CD8-positive, alpha-beta memory T cell (primary cell): ENCODE measurements at places on chromosomes 1 and 21. TPM values are rescaled to one million over a fixed set of nuclear protein-coding genes. Genes with fewer than 3 reads are reported as not detected.

GRCh38 chr1:9384751-9385245 is 92.1 kb downstream of the SPSB1 start:
- no peaks in the 10 kb centered on the region for H3K27me3 ChIP-seq
- DNase-seq: no peak

Gene NFIA
- total RNA-seq: 6.1 TPM

GRCh38 chr1:154747740-154748404 is 122.2 kb downstream of the KCNN3 start:
- H3K27me3 ChIP-seq: no peaks in the 10 kb centered on the region
- H3K4me1 ChIP-seq: peaks cover 50% of the 10 kb centered on the region
- no peaks in the 10 kb centered on the region for H3K36me3 ChIP-seq
- H3K27ac ChIP-seq: no peak overlapping the region
- DNase-seq: peak; percentile 59
- H3K4me3 ChIP-seq: no peak overlapping the region

Gene C1QTNF12
- 1.1 TPM for total RNA-seq

DNA sequence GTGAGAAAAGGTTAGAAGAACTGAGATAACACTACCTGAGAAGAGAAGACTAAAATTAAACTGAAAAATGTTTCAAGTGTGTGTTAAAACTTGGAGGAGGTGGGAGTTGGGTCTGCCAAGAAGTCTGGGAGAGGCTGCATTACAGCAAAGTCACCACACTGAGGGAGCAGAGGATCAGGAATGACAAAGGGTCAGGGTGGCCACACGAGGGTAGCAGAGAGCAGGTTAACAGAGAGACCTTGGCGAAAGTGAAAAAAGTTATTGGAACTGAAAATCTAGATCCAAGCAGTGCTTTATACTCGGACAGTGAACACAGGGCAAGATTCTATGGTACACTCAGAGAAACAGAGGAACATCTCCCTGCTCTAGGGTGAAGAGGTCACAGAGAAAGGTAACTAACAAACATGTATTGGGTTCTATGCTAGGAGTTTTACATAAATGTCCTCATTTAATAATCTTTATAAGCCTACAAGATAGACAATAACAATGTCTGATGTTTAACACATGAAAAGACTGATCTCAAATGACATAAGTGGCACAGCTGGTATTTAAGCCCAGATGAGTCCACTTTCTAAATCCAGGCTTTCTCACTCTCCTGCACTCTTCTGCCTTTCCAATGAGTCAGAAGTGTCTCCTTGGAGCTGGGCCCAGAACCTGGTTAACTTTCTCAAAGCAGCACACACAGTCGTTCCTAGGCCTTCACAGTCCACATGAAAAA is 10.3 kb upstream of the CADM3 start:
- DNase-seq: peak; percentile 64
- no peaks in the 10 kb centered on the region for H3K36me3 ChIP-seq
- H3K27me3 ChIP-seq: peaks cover 13% of the 10 kb centered on the region
- H3K4me3 ChIP-seq: no peak overlapping the region
- H3K27ac ChIP-seq: no peak overlapping the region

DNA sequence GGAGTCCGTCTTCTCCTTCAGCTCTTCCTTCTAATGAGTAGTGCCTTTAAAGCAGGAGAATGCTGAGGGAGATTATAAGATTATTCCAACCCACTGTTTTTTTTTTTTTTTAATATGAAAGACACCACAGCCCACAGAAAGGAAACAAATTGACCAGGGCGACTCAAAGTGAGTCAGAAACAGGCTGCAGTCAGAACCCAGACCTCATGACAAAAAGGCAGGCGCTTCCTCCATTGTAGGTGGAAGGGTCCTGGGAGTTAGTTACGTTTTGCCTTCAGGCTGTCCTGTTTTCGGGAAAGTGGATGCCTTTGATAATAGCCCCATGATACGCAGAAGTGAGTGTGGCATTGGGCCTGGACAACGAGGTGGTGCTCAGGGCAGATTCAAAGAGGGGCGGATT is 21.0 kb downstream of the PLXNA2 start:
- DNase-seq: no peak
- H3K27ac ChIP-seq: no peak overlapping the region
- H3K36me3 ChIP-seq: no peaks in the 10 kb centered on the region
- H3K4me3 ChIP-seq: no peak overlapping the region
- peaks cover 7% of the 10 kb centered on the region for H3K4me1 ChIP-seq

DNA sequence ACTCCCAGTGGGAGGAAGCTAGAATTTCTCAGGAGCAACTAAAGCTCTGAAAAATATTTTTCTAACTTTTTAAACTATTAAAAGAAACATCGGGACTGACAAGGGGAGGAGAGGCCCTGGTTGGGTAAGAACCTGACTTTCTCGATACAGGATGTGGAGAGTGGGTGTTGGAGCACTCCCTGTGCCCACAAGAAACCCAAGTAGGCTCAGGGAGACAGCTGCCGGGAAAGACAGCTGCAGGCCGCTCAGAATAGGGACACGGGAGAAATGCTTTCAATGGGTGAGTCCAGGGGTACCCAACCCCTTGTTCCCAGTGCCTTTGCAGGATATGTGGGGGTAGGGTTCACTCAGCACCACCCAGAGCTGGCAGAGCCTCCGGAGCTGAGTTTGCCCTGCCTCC is 43.6 kb downstream of the PLEKHA6 start:
- H3K4me3 ChIP-seq: no peak overlapping the region
- H3K27me3 ChIP-seq: no peaks in the 10 kb centered on the region
- H3K27ac ChIP-seq: no peak overlapping the region
- no peak for DNase-seq
- no peaks in the 10 kb centered on the region for H3K4me1 ChIP-seq

DNA sequence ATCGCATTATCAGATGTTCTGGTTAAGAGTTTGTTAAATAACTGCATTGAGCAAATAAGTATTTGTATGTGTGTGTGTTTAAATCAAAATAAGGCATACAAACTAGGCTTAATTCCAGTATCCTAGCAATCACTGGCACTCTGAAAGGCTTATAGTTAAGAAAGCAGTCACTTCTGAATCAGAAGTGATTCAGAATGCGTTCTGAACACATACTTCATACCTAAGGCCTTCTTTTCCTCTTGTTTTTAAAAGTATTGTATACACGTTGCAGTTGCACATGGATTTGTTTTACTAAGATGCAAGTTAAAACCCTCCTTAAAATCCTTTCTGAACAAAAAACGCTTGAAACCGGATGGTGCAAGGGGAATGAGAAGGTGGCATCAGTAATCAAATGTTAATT is 238.4 kb upstream of the DMRTA2 start:
- H3K27ac ChIP-seq: no peak overlapping the region
- no peaks in the 10 kb centered on the region for H3K36me3 ChIP-seq

Gene BRDT
- not detected for total RNA-seq

Gene CA14
- total RNA-seq: not detected

- no peak overlapping the region for H3K27ac ChIP-seq
- DNase-seq: no peak
- H3K4me3 ChIP-seq: no peak overlapping the region
Measured at GRCh38 chr1:235885655-235886262, 19.1 kb upstream of the LYST start.
